ENCODE measurements at places on chromosomes 6 and 20.

GRCh38 chr6:97222903-97223302 lies 60.1 kb downstream of the MMS22L start:
- DNase-seq = no peak

DNA sequence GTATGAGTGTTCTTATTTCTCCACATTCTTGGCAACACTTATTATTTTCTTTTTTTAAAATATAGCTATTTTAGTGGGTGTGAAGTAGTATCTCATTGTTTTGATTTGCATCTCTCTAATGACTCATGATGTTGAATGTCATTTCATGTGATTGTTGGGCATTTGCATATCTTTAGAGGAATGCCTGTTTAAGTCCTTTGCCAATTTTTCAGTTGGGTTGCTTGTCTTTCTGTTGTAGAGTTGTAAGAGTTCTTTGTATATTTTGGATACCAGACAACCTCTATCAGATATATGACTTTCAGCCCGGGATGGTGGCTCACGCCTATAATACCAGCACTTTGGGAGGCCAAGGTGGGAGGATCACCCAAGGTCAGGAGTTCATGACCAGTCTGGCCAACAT lies 5.1 kb upstream of the POPDC3 start:
- DNase-seq = no peak

DNA sequence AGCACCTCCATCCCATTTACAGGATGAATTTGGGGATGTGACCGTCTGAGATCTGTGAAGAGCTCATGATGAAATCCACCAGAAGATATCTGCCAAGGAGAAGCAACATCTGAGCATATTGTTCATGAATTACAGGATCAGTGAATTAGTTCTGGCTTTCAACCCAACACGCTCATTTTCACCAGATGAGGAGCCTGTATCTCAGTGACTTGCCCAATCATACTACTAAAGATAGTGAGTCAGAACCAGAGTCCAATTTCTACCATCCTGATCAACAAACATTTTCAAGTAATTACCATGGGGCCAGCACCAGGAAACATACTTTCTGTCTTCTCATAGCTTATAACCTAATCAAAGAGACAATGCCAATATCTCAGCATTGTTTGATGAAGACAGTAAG lies 116.6 kb downstream of the ZDHHC14 start:
- DNase-seq = no peak

GRCh38 chr20:48471759-48472408 lies 355.9 kb downstream of the PREX1 start:
- no peak for DNase-seq

GRCh38 chr6:3847521-3847920 lies 1.7 kb upstream of the FAM50B start:
- DNase-seq = no peak

DNA sequence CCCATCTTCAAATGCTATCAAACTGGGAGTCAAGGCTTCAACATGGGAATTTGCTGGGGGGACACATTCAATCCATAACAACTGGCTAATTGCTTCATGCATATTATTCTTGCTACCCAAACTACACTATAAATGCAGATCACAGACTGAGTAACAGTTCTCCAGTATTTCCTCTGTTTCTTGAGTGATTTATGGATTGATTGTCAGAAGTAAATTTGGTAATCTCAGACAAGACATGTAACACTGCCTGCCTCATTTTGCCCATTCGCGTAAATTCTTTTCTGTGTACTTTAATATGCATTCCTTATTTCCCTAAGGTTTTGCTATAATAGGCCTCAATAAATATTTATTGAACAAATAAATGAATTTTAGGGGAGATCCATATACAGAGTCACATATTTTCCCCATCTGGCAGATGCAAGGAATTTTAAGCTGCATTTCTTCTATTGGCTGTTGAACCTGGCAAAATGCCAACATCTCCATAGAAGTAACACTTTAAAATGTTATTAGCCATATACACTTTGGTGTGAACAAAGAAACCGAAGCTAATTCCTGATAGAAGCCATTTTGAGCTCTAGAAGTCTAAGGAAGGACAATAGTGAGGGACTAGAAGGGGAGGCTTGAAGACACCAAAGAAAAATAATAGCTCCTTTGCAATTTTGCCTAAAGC lies 98.2 kb downstream of the QRSL1 start:
- DNase-seq = no peak

GRCh38 chr20:13613917-13614316 lies 24.8 kb downstream of the TASP1 start:
- DNase-seq = no peak

GRCh38 chr20:1809611-1810510 lies 85.3 kb upstream of the SIRPA start:
- DNase-seq = no peak

- no peak for DNase-seq
These were observed 144.3 kb downstream of the GRIK2 start for GRCh38 chr6:101537753-101538316.

GRCh38 chr20:24530131-24530680 lies 60.8 kb downstream of the SYNDIG1 start:
- no peak for DNase-seq

DNA sequence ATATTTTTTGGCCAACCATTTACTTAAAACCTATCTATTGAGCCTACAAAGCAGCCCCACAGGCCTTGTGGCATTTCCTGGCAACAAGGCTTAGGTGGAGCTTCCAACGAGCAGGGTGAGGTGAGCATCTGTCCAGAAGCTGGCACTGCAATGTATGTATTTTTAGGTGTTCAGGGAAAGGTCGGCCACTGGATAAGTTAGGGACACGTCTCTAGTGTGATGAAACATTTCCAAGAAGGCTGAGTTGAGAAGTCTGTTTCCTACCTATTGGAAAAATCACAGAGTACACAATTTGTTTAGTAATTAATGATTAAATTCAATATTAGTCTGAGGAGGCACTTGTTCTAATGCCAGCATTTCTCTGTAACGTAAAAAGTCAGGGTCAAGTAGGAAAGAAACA lies 17.8 kb upstream of the RCAN2 start:
- no peak for DNase-seq

GRCh38 chr20:56343861-56344381 lies 14.9 kb upstream of the FAM210B start:
- DNase-seq = no peak

GRCh38 chr6:123529058-123529457 lies 107.7 kb downstream of the TRDN start:
- DNase-seq = peak; percentile 17

GRCh38 chr20:25081065-25081729 lies 744 bp downstream of the VSX1 start:
- DNase-seq = no peak

DNA sequence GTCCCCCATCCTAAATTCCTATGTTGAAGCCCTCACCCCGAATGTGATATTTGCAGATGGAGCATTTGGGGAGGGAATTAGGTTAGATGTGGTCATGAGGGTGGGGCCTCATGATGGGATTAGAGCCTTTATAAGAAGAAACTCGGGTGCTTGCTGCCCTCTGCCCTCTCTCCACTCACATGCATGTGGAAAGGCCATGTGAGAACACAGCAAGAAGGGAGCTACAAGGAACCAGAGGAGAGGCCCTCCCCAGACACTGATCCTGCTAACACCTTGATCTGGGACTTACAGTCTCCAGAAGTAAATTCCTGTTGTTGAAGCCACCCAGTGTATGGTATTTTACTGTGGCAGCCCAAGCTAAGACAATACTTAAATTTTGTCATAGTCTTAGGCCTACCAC lies 69.6 kb upstream of the TULP1 start:
- no peak for DNase-seq

- no peak for DNase-seq
These were observed 10.4 kb upstream of the VNN2 start for GRCh38 chr6:132768051-132768517.

GRCh38 chr20:9407805-9408421 lies 106.5 kb upstream of the LAMP5 start:
- DNase-seq = peak; percentile 73

- no peak for DNase-seq
These were observed 100.8 kb upstream of the SLC35B3 start for GRCh38 chr6:8536122-8536521.

DNA sequence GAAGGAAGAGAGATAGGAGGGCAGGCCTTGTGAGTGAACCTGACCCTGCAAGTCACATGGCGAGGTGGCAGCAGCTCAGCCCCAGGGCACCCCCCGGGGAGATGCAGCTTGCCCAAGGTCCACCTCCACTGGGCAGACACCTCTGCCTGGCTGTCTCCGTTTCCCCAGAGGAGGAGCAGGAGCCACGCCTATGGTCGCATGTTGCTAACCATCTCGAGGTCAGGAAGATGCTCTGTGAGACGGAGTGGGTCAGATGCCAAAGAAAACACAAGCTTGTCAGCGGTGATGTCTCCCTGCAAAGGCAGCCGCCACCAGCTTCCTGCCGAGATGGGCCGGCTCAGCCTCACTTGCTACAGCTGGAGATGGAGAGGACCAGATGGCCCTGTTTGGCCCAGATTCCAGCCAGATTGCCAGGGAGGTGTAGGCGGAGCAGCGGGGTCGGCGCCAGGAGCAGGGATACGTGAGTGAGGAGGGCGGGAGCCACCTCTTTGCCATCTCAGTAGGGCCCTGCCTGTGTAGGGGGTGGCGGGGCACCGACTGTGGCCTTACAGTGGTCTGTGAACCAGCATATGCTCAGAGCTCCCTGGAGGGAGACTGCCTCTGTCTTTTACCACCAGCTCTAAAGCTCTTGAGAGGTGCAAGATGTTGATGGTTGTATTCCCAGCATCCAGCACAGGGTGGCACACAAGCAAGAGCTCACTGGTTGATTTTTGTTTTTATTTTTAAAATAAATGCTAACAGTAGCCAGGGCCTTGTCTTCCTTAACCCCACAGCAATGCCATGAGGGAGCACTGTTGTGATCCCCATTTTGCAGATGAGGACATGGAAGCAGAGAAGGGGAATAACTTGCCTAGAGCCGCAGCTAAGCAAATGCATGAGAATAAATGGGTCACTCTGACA lies 42.9 kb upstream of the FAM83D start:
- peak; percentile 24 for DNase-seq

DNA sequence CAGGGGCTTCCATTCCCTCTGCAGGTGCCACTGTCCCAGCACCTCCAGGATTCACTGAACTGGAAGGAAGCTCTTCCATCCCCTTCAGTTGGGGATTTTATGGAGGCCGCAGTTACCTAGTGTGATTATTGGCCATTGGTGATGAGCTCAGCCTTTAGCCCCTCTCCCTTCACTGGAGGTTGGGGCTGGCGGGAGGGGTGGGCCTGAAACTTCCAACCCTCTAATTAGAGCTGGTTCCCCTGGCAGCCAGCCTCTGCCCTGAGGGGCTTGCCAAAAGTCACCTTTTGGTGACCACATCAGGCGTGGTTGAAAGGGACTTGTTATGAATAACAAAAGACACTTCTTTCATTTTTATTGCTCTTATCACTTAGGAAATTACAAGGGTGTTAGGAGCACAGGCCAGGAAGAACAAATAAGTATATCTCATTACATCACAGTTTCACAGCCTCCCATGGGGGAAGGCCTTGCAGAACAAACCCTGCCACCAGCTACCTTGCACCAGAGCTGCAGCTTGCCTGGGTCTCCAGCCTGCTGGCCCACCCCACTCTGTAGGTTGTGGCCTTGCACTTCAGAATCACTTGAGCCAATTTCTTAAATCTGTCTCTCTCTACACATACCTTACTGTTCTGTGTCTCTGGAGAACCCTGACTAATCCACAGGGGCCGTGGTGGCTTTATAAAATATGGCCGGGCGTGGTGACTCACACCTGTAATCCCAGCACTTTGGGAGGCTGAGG lies 5.0 kb downstream of the PYGB start:
- no peak for DNase-seq
